ENCODE measurements at places on chromosomes 4 and X.

DNA sequence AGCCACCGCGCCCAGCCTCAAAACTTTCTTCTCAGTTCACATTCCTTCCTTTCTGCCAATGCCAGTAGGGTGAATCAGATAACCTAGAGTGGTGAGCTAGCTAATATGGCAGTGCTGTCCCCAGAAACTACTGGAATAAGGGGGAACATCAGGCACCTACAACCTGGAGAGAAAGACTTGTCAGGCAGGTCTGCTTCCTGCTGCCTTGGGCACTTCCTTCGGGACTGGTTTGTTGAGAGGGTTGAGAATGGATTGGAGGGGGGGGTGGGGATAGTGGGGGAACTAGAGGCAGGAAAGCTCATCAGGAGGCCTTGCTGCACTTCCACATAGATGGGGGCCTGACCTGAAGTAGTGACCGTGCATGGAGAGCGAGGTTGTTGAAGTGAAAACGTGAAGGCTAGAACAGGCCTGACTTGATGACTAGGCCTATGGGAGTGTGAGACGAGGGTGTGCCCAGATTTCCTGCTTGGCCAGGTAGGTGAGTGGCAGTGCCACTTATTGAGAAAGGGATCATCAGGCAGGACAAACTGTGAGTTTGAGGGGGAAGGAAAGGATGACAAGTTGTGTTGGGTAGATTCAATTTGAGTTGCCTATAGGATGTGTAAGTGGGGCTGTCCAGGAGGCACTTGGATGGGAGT is 33.4 kb downstream of the SLC25A5 start:
- no peaks in the 10 kb centered on the region for H3K27me3 ChIP-seq
- no peak for ATAC-seq
- H3K4me1 ChIP-seq: no peaks in the 10 kb centered on the region
- H3K36me3 ChIP-seq: no peaks in the 10 kb centered on the region

DNA sequence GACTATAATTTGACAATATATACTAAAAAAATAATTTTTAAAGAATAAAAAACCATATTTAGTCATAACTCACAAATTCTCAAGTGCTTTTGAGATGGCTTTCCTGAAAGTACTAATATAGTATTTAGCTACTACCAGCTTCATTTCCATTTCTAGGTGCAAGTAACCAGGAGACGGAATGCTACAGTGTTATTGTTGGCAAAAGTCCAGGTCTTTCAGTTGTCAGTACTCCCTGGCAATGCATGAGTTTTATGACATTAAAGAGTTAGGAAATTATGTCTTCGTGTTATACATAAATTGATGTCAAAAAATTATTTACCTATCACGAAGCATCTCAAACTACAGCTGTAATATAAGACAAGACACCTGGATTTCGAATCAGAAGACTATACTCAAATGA is 45.0 kb downstream of the TMEM47 start:
- H3K4me1 ChIP-seq: no peaks in the 10 kb centered on the region
- no peak for ATAC-seq
- no peaks in the 10 kb centered on the region for H3K36me3 ChIP-seq
- no peak overlapping the region for H3K4me3 ChIP-seq
- no peak overlapping the region for H3K27ac ChIP-seq

- no peak overlapping the region for H3K27ac ChIP-seq
- no peaks in the 10 kb centered on the region for H3K4me1 ChIP-seq
- H3K27me3 ChIP-seq: no peaks in the 10 kb centered on the region
- no peak overlapping the region for H3K4me3 ChIP-seq
- H3K36me3 ChIP-seq: no peaks in the 10 kb centered on the region
Observed at GRCh38 chr4:174635732-174636131, 113.4 kb upstream of the HPGD start.

DNA sequence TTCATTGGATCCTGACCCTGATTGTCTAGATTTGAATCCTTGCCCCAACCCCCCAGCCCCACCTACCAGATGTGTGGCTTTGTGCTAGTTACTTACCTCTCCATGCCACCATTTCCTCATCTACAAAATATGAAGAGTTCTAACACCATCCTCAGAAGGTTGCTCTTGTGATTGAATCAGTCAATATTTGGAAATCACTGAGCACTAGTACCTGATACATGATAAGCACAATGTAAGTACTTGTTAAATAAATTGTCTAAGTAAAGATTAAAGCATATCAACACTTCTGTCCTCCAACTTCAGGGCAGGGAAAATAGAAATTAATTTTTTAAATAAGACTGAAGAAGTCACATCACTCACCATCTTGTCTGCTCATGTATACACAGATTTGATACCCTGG is 249.6 kb upstream of the KLF3 start:
- no peak overlapping the region for H3K27ac ChIP-seq
- H3K36me3 ChIP-seq: no peaks in the 10 kb centered on the region
- no peak overlapping the region for H3K4me3 ChIP-seq
- ATAC-seq: no peak
